ENCODE measurements at places on chromosomes 3 and 15.
A peak's percentile ranks its signal among the peaks of the same experiment; 100 is the strongest.

GRCh38 chr15:25955628-25956027, 92.5 kb upstream of the ATP10A start:
- no peak for DNase-seq

- DNase-seq, result no peak
Measured at GRCh38 chr15:67074886-67075229, 9.5 kb downstream of the SMAD3 start.

DNA sequence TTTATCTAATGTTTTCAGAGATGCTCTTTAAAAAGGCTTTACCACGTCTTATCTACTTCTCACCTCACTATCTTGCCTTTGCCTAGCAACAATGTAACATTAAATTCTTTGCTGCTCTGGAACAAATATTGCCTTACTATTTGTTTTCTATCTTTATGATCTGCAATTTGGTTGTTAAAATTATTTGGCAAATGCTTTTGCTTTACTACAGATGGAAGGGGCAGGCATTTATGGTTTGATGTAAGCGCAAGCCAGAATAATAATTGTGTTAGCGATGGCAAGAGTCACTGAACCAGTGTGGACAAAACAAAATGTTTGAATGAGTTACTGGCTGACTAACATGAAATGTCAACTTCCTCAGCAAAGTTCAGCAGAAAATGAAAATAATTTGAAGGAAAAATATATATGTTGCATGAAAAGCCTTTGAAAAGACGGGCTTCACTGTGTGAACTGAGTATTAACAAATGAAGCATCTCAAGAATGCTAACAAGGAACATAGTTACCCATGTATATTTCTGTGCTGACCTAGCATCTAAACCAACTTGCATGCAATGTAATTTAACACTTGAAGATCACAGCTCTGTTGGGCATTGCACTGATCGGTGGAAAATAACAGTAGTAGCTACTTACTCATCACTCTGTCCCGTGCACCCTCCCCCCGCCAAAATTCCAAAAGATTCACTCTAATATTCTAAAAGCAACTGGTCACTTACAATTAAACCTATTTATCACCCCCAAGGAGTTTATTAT, 454.0 kb upstream of the ARHGEF26 start:
- DNase-seq, result peak; percentile 42

DNA sequence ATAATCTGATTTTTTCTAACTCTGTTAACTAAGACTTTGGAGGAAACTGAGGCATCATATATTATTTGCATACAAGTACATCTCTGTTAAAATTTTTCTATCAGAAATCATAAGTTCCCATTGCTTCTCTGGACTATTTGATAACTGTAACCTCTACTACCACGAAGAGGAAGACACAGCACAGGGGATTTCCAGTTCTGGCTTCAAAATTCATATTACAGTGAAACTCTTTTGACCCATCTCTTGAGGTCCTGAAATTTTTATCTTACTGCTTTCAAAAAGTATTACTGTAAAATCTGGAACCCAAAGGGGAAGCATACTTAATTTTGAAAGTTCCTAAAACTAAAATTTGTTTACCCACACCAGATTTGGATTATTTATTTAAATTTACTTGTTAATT, 4.2 kb downstream of the PLSCR1 start:
- DNase-seq, result no peak

DNA sequence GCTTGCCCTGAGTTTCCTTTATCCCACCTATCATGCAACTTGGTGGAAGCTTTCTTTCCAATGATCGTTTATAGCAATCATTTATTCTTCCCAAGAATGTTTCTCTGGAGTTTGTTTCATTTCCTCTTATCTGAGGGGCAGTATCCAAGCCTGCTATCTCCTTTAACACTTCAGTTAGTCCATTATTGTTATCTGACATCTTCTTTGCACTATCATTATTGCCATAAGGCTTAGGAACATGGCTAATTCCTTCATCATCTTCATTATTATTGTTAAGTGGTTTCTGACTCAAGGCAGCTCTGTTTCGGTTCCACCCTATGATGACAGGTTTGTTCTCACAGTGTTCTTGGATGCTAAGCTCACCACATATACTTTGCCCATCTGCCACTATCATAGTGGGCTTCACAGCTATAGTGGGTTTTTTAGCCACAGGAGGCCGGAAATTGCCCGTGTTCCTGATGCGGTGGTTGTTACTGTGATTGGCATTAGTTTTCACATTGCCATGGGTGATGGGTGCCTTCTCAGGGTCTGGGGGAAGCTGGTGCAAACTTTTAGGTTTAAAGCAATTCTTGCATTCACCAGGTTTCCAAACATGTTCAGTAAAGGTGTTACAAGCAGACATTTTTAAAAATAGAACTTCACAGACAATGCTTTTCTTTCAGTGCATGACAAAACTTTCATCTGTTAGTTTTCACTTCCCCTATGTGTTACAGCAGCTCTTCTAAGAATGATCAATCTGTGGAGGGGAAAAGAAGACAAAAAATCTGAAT, 110.6 kb upstream of the TSPAN3 start:
- DNase-seq, result no peak

DNA sequence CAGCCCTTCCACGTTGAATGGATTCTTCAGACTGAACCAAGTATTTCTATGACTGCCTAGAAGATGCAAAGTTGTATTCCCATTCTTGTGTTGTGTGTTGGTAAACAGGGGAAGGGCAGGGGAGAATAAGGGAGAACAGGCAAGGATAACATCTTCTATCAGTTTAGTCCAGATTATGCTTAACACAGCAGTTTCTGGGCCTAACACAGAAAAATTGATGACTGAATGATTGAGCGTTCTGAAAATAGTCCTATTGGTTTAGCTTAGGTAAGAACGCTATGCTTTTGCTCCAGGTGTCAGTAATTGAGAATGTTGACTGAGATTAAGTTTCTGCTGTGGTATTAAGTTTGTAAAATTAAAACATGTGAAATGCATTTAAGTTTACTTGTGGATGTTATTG, 8.6 kb downstream of the FOXB1 start:
- DNase-seq, result no peak

DNA sequence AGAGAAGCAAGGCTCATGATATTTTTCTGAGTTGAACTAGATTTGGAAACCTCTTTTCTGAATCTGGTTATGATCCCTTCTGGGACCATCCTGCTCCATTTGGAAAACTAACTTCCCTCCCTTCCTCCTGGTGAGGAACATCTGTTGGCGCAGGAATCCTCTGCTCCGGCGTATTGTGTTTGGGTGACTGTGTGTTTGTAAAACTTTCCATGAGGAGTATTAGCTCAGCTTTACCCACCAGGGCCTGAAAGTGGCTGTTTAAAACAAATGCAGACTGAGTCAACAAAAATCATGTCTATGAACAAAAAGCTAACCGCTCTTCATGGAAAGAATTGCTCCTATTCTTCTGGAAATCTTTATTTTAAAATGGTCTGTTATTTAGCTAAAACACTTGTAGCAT, 17.7 kb downstream of the STARD9 start:
- peak; percentile 36 for DNase-seq

- DNase-seq, result no peak
Measured at GRCh38 chr3:174198199-174198598, 660.9 kb upstream of the NAALADL2 start.

- DNase-seq, result no peak
Measured at GRCh38 chr3:103601666-103602065, 1166.9 kb downstream of the ZPLD1 start.

- DNase-seq, result no peak
Measured at GRCh38 chr15:69610858-69611257, 158.2 kb downstream of the RPLP1 start.

DNA sequence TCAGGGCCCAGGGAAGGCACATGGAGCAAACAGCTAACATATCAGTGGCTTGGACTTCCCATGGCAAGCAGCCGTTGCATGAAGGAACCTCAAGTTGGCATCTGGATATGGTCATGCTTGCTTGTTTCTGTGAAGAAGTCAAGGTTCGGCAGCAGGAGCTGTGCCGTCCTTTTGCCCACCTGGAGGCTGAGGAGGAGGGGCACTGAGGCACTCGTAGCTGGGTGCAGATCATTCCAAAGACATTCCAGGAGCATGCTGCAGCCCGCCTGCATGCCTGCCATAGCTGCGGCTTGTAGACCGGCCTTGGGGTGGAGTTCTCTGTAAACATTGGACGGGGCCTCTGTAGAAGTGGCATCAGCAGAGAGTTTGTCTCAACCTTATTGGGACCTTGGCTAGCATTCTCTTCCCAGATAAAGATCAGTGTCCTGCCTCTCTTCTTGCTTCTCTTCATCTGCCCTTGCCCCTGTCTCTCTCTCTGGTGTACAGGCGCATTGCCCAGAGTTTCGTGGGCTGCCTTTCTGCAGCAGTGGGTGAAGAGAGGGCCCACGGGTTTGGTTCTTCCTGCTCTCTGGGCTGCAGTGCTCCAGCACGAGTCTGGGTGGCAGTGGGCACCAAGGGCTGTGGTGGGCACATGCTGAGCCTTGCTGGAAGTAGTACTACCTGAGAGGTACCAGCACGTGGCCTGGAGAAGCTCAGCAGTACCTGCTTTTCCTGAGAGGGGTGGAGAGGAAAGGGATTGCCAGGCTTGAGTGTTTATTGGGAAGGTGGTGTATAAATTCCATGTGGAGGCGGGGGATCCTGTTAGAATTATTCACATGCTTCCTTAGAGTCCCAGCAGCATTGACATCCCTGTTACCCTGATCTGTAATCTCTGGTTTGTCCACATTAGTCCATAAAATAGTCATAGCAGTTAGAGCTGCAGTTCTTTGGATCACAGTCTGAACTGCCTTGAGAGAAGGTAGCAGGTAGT, 49.4 kb downstream of the CHCHD6 start:
- peak; percentile 56 for DNase-seq

DNA sequence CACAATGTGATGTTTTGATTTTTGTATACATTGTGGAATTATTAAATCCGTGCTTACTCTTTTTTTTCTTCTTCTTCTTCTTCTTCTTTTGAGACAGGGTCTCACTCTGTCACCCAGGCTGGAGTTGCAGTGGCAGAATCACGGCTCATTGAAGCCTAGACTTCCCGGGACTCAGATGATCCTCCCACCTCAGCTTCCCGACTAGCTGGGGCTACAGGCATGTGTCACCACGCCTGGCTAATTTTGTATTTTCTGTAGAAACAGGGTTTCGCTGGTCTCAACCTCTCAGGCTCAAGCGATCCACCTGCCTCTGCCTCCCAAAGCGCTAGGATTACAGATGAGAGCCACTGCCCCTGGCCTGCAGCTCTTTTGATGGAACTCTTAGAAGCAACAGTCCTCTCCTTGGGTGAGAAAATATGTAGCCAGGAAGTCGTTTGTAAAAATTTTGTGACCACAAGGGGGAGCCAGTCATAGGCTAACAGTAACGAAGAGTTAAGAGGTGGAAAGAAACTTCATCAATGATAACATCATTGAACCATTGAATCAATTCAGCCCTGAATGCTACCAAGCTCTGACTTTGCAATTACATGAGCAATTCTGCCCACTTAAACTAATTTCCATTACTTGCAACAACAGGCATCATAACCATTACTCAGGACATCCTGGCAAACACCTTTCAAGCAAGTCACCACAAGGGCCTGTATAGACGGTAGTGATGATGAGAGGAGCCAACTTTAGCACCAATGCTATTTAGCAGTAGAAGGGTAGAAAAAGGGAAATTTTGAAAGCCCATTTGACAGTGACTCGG, 16.7 kb upstream of the CMTM7 start:
- DNase-seq, result peak; percentile 64

DNA sequence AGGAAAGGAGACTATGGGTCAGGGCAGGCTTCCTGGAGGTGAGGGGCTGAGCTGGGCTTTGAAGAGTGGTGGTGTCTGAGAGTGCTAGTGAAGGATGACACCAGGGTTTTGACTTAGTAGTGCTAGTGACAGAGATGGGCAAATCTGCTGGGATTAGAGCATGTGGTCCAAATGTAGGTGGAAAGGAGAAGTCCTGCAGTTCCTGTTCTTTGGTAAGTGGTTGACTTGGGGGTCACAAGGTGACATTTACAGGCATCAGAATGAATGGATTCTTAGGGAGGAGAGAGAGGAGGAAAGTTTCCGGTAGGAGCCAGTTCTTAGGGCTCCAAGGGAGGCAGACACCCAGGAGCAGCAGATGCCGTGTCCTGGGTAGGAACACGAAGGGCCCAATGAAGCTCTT, 796 bp upstream of the DOCK3 start:
- DNase-seq, result no peak

- DNase-seq, result no peak
Measured at GRCh38 chr15:50425219-50425618, 1.0 kb downstream of the USP8 start.

- DNase-seq, result no peak
Measured at GRCh38 chr3:27723001-27723445, 900 bp upstream of the EOMES start.

DNA sequence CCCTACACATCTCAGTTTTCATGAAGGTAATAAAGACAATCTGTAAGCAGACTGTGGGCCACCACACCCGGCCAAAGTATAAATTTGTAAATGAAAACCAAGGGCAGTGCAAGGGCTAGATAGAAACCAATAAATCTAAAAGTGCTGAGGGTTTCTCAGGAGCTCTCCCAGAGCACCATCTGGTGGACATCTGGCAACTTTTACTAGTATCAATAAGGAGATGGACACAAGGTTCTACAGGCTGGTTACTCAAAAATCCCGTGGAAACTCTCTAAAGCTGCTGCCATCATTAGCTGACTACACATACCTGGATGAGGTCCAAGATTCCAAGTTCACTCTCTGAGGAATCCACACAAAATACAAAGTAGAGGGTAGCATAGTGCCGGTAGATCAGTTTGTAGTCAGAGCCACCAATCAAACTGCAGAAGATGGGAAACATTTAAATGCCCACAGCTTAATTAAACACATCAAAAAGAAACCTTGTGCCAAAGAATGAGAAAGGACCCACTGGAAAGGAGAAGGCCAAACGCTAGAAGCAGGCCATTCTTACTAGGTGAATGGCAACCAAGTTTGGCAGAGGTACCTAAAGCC, 5.5 kb downstream of the AP3S2 start:
- peak; percentile 73 for DNase-seq

All from fibroblast of skin of right biceps (primary cell).